Activated CD8-positive, alpha-beta T cell treated with anti-CD3 and anti-CD28 coated beads, Interleukin-2, amount 10 ng/mL, durations not matched to agents 7 days and 5 days (primary cell): ENCODE measurements at places on chromosomes 4 and X. TPM values are rescaled to one million over a fixed set of nuclear protein-coding genes. Genes with fewer than 3 reads are reported as not detected.

The SSX4 gene
- total RNA-seq: not detected

DNA sequence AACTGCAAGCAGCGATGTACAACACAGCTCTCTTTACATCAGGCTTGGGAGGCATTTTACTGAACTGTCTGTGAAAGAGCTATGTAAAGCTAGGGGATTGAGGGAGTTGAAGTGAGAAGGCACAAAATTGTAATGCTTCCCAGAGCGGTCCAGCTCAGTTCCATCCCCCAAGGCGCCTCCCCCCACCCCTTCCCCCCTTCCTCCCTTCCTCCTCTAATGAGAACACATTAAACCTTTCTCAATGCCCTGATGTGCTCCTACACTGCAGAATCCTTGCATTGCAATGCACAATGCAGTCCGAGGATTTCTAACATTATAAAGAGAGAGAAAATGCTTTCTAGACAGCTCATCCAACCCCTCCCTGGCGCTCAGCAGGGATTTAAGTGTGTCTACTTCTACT is 73.9 kb downstream of the CXXC4 start:
- no peak overlapping the region for H3K4me3 ChIP-seq
- no peaks in the 10 kb centered on the region for H3K27me3 ChIP-seq
- no peaks in the 10 kb centered on the region for H3K36me3 ChIP-seq
- no peak overlapping the region for H3K27ac ChIP-seq

GRCh38 chr4:22014222-22014741 is 65.7 kb upstream of the KCNIP4 start:
- H3K27me3 ChIP-seq: no peaks in the 10 kb centered on the region
- no peaks in the 10 kb centered on the region for H3K4me1 ChIP-seq
- H3K4me3 ChIP-seq: no peak overlapping the region
- H3K27ac ChIP-seq: no peak overlapping the region
- H3K36me3 ChIP-seq: no peaks in the 10 kb centered on the region

The PNCK gene
- 0.58 TPM for total RNA-seq

- peaks cover 2% of the 10 kb centered on the region for H3K36me3 ChIP-seq
- H3K27me3 ChIP-seq: no peaks in the 10 kb centered on the region
- no peak overlapping the region for H3K4me3 ChIP-seq
- no peak for DNase-seq
- no peak overlapping the region for H3K27ac ChIP-seq
Observed at GRCh38 chr4:38290366-38290765, 330.2 kb downstream of the PTTG2 start.

The EMCN gene
- not detected for total RNA-seq

DNA sequence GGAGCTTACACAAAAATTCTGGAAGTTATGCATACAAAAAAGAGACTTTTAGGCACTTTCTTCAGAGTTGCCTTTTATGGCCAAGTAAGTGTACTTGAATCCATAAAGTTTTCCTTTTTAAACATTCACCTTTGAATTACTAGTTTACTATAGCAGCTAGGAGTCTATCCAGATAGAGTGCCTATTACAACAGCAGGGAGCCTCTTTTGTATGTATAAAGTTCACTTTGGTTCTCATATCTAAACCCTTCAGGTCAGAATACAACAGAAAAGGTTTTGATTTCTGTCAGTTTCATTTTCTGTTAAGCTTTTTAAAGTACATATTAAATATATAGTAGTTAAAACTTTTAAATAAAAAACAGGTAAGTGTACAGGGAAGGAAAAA is 51.4 kb upstream of the IL13RA1 start:
- no peak overlapping the region for H3K27ac ChIP-seq
- H3K36me3 ChIP-seq: peaks cover 25% of the 10 kb centered on the region
- H3K4me1 ChIP-seq: no peaks in the 10 kb centered on the region

GRCh38 chrX:114675365-114675764 is 91.5 kb downstream of the HTR2C start:
- H3K4me1 ChIP-seq: no peaks in the 10 kb centered on the region
- DNase-seq: no peak
- H3K27ac ChIP-seq: no peak overlapping the region
- H3K27me3 ChIP-seq: no peaks in the 10 kb centered on the region
- no peaks in the 10 kb centered on the region for H3K36me3 ChIP-seq

DNA sequence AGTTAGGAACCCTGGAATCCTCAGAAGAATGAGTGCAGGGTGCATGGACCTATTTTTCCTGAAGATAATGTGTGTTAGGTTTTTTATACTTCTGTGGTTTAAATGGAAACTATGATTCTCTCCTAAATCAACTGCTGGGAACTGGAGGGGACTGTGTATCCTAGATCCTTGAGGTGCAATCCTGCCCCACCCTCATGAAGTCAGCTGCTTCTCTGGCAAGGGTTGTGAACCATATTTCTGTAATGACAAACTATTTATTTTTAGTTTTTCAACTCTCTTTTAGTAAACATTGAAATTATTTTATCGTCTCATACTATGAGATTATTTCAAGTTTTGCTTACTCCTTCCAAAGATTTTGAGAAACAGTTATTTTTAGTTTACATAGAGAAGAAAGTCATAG is 25.8 kb upstream of the VEGFC start:
- H3K4me3 ChIP-seq: no peak overlapping the region
- H3K4me1 ChIP-seq: no peaks in the 10 kb centered on the region
- H3K27me3 ChIP-seq: no peaks in the 10 kb centered on the region
- H3K27ac ChIP-seq: no peak overlapping the region
- no peaks in the 10 kb centered on the region for H3K36me3 ChIP-seq

DNA sequence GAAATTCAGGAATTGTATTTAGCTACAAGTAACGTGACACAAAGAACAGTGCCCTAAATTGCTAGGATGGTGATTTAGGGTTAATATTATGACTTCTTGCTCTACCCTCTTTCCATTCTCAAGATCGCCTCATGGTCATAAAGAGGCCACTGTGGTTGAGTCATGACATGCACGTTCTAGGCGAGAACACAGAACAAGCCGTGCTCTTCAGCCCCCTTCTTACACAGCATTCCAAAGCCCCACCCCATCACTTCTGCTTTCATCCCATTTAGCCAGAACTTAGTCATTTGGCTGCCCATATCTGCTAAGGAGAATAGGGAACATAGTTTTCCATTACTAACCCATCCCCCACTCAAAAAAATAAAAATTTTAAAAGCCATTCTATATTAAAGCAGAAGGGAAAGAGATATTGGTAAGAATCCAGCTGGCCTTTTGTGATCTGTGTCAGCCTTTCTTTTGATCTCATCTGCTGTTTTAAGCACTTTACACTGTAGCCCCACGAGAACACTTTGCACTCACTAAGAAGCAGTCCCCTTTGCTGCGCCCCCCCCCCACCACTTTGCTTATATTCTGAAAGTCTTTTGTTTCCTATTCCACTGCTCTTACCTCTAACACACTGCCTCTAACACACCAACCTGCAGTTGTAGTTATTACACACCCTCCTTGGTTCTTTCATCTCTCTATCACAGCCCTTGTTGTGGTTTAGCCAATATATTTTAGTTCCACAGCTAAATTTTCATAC is 28.4 kb downstream of the NPNT start:
- peaks cover 9% of the 10 kb centered on the region for H3K27me3 ChIP-seq
- H3K4me3 ChIP-seq: no peak overlapping the region
- DNase-seq: no peak
- no peaks in the 10 kb centered on the region for H3K4me1 ChIP-seq
- H3K27ac ChIP-seq: no peak overlapping the region

The ERCC6L gene
- 14.4 TPM for total RNA-seq

DNA sequence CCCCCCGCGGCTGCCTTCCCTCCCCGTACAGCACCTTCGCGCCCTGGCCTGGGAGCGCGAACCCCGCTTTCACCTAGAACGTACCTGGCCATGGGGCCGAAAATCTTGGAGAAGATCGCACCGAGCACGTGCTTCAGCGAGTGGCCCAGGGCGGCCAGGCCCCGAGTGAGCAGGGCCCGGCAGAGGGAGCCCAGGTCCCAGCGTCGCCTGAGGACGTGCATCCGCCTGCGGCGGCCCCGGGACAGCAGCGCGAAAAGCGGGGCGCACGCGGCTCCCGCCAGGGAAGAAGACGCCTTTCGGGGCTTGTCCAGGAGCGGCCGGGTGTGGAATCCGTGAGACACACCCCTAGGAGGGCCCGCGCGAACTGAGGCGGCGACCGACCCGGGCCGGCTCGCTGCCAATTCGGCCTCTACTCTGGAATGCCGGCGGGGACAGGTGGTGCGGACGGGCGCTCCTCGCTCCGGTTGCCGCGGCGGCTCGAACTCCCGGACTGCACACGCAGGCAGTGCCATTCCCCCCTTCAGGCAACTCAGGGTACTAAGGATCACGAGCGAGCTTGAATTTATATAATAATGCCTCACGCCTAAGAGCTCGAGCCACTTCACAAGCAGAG is at the start of gene HS6ST2:
TSS of gene HS6ST2 (minus strand) at position 539 of the 613 bp plus-strand sequence.
- no peak within 1 kb of the TSS for H3K4me3 ChIP-seq
- DNase-seq: no peak
- peaks cover 38% of the 10 kb centered on the region for H3K27me3 ChIP-seq
- H3K4me1 ChIP-seq: peaks cover 6% of the 10 kb centered on the region

The IL21 gene
- not detected for total RNA-seq

DNA sequence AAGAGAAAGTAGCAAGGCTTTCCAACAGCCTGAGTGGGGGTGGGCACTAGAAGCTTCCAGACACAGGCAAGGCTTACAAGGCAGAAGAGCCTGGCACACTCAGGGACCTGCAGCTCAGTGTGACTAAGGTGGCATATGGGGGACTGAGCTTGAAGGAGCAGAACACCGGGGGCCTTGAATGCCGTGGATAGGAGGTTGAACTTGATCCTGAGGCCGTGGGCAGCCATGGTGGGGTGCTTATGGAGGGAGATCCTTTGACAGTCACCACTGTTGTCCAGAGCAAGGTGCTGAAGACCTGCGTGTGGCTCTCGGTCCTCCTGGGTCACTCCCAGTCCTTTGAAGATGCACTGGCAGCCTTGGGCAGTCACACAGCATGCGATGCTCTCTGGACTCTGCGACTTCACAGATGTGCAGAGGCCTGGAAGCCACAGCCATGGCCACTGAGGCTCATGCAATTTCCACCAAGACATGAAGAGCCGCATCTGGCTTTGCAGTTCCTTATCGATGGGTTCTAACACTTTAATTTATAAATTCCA is 18.3 kb downstream of the C4orf50 start:
- H3K27ac ChIP-seq: no peak overlapping the region
- DNase-seq: no peak

DNA sequence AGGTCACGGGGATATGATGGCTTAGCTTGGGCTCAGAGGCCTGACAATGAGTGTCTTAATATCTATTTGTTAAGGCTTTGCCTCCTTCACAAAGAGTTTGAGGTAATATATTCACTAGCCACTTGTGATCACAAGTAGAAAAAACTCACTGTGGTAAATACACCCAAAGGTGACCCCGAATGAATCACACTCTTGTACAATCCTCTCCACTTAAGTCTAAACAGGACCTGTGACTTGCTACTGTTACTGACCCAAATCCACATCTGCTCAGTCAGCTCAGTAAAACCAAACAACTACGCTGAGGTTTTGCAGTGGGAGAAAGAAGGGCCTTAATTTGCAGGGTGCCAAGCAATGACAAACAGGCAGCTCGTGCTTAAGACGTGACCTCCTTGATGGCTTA is 223.8 kb upstream of the MAGEC2 start:
- no peak overlapping the region for H3K4me3 ChIP-seq
- H3K4me1 ChIP-seq: no peaks in the 10 kb centered on the region
- no peak for DNase-seq
- H3K27me3 ChIP-seq: no peaks in the 10 kb centered on the region
- no peaks in the 10 kb centered on the region for H3K36me3 ChIP-seq
- H3K27ac ChIP-seq: no peak overlapping the region

DNA sequence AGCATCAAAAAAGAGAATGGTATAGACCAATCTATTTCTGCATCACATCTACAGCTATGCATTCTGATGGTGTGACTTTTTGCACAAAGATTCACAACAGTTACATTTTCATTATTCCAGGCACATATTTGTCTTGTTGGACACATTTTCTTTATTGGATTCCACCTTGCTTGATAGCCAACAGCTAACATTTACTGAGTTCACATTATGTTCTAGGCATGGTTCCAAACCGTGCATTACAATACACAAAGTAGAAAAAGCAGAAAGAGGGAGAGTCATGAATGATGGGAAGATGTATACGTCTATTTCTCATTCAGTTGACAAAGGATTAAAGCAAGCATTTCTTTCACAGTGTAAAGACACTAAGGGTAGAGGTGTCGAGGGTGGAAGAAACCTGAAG is 22.9 kb upstream of the CLGN start:
- no peaks in the 10 kb centered on the region for H3K36me3 ChIP-seq
- H3K4me3 ChIP-seq: no peak overlapping the region
- DNase-seq: no peak
- H3K27ac ChIP-seq: no peak overlapping the region
